ENCODE measurements at places on chromosomes 3 and 15.

- no peak for DNase-seq
These were observed 417.4 kb upstream of the NAALADL2 start for GRCh38 chr3:174441588-174442301.

GRCh38 chr15:74795966-74796625 is 14.2 kb downstream of the CSK start:
- DNase-seq: no peak

GRCh38 chr15:92763459-92763858 is 107.9 kb upstream of the FAM174B start:
- no peak for DNase-seq

DNA sequence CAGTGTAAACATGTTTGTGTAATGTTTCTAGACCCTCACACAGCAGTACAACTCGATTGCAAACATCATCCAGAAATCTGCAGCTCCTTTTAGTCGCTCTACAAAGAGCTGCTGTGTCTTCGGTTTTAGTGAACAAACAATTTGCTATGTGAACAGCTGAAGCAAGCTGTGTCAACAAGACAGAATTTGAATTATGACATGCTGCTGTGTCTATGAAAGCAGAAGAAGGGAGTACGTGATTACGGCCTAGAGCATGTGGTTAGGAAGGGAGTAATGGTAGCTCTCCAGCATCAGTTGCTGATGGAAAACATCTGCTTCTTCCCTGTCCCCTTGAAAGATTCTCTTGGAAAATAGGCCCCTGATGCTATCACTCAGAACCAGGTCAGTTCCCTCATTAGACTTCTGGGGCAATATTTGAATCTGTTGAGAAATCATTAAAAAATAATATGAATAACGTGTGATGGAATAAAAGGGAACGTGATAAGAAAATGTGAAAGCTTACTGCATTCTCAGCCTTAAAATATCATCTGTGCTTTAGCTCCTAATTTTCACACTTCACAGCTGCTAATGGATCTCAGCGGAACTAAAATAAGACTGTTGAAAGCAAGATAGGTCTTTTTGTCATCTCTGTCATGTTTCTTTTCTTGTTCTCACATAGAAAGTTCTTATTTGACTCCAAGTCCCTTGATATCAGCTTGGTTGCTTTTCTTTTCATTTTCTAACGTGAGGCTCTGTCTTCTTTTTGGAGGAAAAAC is 891.5 kb downstream of the ROBO2 start:
- no peak for DNase-seq

GRCh38 chr3:46122091-46122490 is 86.0 kb downstream of the CCR1 start:
- DNase-seq: no peak

DNA sequence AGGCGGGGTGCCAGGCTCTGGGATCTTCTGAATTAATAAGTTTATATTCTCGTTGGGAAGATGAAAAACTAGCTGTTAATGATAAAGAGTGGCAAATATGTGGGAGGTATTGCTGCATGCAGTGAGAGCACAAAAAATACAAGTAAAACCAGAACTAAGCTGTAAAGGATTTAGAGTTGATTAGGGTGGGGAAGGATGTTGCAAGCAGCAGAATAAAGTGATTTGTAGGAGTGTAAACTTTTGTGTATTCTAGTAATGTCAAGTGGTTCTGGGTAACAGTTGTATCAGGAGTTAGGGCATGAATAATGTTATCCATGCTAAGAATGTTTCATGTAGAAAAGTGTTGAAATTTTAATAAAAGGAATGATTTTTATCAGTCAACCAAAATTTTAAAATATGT is 18.1 kb downstream of the CRYBG3 start:
- DNase-seq: no peak

Data from NCI-H2107 (cell line).